Body of pancreas (tissue), 4 donors: ENCODE measurements at places on chromosomes 4 and X. TPM values are rescaled to one million over a fixed set of nuclear protein-coding genes. Genes with fewer than 3 reads are reported as not detected.

Gene P2RY4
- 1.3 TPM for total RNA-seq

Gene MMRN1
- total RNA-seq: 33.5 TPM

- no peak for DNase-seq
Observed at GRCh38 chr4:27048429-27049238, 188.0 kb downstream of the STIM2 start.

GRCh38 chrX:43835559-43835958 is 46.7 kb downstream of the MAOB start:
- DNase-seq: no peak

DNA sequence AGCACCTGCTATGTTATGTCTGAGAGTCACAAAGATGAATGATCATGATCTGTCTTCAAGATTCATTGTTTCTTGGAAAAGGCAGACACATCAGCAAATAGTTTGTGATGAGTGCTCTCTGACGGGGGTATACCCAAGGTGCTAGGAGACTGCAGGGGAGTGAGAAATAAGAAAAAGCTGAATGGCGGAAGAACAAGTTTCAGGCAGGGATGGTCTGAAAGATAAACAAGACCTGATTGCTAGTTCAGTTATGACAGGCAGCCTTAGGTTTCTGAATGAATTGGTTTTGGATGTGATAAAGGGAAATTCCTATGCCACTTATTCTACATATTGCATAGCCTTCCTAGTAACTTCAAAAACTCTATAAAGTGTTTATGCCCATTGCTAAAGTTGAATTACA is 327.0 kb upstream of the DKK2 start:
- DNase-seq: no peak
